ENCODE measurements at places on chromosomes 13 and 19.
A peak's percentile ranks its signal among the peaks of the same experiment; 100 is the strongest.

DNA sequence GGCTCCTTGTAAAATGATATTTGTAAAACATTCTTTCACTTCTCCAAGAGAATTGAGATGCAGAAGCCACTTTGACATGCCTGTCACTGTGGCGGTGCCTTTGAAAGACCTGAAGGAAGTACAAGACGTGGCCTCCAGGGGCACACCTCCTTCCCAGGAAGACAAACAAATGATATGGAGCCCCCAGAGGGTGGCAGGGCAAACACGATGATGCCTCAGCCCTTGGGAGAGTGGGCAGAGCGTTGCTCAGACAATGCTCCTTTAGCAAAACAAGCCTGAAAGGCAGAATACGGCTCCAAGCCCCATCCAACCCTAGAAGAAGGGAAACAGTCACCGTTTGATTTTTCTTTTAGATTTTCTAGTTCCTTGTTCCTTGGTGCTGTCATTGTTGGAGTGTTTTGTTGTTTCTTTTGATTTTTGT, 9.2 kb upstream of the ATP12A start:
- no peak for DNase-seq

DNA sequence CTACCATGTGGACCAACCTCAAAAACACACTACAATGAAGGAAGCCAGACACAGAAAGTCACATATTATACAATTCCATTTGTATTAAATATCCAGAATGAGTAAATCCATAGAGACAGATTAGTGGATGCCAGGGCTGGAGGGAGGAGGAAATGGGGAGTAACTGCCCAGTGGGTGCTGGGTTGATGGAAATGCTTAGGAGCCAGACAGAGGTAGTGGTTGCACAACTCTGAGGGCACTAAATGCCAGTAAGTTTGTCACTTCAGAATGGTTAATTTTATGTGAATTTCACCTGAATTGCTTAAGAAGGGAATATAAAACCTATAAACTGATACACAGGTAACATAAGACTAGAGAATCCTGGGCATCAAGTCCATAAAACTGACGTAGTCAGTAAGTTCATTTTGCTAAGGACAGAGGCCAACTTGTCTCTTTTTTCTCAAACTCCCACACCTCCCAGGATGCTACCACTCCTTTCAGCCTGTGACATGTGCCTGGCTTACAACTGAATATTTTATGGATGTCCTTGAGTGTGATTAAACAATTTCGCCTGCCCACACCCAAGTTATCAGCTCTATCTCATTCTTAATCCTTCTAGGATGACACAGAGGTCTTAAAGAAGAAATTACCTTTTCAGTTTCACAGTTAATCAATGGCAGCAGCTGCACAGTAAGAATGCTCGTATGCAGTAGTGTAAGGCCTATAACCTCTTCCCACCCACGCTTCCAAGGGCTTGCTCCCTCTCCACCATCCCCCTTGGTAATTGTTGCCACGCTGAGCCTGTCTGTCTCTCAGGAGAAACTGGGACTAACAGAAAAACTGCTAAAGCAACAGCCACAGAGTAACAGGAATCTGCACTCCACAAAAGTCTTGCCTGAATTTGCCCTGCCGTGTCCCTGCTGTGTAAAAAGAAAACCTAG, 5.9 kb upstream of the MLNR start:
- DNase-seq, result no peak

- DNase-seq, result no peak
Measured at GRCh38 chr19:36149673-36150406, 2.4 kb downstream of the COX7A1 start.

GRCh38 chr13:91359111-91359510, 11.6 kb downstream of the MIR17HG start:
- DNase-seq, result no peak

DNA sequence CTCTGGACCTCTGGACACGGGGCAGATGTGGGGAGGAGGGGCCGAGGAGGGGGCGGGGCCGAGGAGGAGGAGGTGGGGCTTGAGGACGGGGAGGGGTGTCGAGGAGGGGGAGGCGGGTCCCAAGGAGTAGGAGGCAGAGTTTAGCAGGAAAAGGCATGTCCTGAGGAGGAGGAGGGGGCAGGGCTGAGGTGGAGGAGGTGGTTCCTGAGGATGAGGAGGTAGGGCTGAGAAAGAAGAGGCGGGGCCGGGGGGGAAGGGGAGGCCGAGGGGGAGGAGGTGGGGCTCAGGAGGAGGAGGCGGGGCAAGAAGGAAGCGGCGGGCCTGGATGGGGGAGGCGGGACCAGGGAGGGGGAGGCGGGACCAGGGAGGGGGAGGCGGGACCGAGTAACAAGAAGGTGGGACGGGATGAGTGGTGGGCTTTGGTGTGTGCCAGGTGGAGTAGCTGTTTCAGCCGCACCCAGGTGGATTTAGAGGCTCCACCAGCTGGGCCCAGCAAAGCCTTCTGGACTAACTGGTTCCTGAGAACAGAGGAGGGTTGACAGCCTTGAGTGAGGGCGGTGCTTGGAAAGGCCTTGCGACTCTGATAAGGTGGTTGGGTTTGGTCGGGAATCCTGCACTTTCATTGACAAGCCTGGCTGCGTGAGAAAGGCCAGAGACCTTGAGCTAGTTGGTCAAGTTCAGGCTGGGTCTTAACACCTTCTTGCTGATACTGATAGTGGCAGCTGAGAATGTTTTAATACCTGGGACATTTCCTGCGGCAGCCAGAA, 7.7 kb downstream of the TECR start:
- DNase-seq, result no peak

- no peak for DNase-seq
Measured at GRCh38 chr19:11251650-11252314, 10.5 kb downstream of the DOCK6 start.

DNA sequence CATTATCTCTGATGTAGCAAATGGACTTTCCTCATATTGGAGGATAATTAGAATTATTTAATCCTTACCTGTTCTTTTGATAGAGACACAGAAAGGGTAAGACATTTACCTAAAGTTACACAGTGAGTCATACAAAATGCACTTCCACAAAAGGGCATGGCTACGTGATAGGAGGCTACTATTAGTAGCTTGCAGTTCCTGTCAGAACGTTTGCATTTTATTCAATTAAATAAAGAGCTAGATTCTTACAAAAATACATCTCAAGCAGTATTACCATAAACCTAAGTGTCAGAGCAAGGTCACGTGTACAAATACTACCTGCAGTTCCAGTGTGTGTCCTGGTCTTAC, 120.6 kb downstream of the ESD start:
- DNase-seq, result no peak

- DNase-seq, result peak; percentile 15
Measured at GRCh38 chr13:73715114-73715910, 418.9 kb downstream of the KLF12 start.

DNA sequence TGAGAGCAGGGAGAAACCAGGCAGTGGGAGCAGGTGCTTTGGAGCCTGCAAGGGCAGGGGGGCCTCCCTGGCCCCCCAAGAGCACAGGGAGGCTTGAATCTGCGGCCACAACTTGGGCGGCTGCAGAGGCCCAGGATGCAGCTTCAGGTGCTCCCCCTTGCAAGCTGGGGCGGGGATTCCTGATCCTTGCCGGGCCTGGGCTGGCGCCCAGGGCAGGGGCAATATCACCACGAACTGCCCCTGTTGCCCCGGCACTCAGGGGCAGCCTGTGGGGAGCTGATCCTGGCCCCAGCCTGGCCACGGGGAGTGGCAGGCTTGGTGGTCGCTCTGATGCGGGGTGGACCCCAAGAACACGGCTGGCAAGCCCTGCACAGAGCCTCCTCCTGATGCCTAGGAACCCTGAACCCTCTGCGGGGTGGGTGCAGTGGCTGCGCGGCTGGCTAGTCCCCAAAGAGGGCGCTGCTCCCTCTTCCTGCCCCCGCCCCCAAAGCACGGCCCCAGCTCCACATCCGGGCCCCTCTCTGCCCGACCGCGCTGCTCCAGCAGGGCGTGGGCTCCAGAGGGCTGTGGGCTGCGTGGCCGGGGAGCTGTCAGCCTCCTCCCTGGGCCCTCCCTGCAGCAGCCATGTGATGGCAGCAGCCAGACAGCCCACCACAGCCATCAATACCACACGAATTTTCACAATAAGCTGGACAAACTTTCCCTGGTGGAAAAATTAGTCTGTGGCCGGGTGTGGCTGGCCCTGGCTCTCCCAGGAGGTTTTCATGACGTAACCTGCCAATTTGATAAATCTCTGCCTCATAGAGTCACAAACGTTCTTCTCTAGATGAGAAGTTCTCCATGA, 21.0 kb downstream of the TNFSF9 start:
- DNase-seq, result peak; percentile 30

DNA sequence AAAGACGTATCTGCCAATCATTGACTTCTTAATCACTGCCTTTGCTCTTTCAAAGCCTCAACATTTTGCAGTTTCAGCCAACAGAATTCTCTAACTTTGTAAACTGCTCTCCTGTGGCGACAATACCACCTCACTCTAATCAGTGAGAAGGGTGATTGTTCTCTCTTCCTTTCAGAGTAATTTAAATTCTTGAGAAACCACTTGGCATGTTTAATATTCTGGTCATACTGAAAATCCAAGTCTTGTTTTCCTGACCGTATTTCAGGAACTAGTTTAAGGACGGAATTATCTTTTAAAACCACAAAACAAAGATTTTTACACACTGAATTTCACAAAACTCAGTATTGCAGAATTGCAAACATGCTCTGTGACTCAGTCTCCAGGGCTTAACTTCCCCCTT, 5.2 kb upstream of the CDC16 start:
- DNase-seq, result no peak

GRCh38 chr19:30287973-30288372, 84.2 kb upstream of the ZNF536 start:
- no peak for DNase-seq

- DNase-seq, result no peak
Measured at GRCh38 chr19:6543866-6544347, 13.1 kb downstream of the TNFSF9 start.

DNA sequence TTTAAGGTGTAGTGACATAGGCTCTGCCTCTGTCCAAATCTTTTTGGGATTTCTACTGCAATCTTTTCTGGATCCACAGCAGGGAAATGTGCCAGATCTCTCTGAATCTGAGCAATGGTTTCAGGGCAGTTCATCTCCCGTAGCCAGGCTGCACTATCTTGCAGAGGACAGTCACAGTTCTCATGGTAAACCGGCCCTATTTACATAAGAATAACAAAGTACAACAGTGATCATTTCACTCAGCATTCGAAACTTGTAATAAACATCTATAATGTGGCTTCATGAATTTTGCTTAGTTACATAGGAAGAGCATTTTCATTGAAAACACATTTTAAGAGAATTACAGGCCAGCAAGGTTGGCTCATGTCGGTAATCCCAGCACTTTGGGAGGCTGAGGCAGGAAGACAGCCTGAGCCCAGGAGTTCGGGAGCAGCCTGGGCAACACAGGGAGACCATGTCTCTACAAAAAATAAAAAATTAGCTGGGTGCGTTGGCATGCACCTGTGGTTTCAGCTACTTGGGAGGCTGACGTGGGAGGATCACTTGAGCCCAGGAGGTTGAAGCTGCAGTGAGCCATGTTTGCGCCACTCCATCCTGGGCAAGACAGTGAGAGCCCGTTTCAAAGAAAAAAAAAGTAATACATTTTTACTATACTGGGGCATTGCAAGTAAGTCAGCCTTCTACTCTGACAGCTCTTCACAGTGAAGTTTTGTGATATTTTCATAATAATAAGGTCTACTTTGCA, 5.0 kb downstream of the POGLUT2 start:
- no peak for DNase-seq

DNA sequence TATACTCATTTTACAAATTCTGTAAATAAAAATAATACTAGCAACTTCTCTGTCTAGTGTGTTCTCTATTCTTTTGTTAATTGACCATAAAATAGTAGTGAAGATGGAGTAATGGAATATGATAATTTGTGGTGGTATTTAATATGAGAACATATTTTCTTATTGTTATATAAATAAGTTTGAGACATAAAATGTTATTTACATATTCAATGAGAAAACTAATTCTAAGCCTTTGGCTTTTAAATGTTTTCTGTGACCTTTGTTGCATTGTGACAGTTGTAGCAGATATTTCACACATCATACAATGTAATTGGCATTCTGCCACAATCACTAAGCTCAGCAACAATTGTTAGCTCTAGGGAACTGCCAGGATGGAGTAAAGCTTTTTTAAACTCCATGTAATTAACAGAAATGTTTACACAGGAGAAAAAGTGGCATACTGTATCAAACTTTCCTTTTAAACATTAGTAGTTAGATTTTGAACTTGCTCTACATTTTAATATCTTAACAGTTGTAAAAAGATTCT, 562.1 kb upstream of the PCDH9 start:
- DNase-seq, result no peak

GRCh38 chr19:19602713-19603324, 15.7 kb downstream of the PBX4 start:
- DNase-seq, result no peak

- no peak for DNase-seq
Measured at GRCh38 chr19:40702337-40703012, 12.0 kb upstream of the NUMBL start.

GRCh38 chr19:5024282-5024681, 55.4 kb downstream of the KDM4B start:
- no peak for DNase-seq

DNA sequence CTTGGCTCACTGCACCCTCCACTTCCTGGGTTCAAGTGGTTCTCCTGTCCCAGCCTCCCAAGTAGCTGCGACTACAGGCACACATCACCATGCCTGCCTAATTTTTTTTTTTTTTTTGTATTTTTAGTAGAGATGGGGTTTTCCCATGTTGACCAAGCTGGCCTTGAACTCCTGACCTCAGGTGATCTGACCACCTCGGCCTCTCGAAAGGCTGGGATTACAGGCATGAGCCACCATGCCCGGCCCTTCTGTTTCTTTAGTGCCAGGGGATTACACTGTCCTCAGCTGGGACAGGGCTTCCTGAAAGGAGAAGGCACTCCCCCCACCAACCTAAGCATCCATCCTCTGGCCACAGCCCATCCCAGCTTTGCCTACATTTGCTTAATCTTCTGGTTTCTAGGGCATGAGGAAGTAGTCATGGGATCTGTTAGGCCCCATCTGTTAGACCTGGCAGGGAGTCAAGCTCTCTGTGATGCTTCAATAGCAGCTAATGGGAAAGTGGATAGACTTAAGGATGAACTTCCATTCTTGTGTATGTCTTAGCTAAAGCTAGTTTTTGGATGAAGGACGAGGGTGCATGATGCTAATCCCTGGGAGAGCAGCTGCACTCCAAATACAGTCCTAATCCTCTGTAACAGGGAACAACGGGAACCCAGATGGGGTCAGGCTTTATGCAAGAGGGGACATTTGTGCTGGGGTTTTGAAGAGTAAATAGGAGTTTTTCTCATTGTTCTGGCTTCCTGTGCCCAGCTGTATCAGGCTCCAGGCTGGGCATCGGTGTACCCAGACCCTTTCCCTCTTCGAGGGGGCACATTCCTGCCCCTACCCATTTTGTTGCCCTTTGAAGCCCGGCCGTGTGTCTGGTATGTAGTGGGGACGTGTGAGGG, 2.6 kb downstream of the VAV1 start:
- no peak for DNase-seq

DNA sequence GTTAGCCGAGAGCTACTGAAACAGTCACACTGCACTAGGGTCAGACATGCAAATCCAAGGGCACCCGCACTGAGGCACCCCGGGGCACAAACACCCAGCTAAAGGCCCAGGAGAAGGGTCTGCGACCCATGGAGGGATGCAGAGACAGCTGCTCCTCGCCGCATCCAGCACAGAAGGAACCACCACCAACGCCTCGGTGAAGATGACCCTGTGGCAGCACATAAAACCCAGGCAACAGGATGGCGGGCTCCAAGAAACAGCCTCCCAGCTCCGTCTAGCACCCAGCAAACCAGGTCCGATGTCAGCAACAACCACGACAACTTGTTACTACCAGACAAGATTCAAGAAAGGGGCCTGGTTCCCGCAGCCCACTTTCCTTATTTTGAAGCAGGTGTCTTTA, 82.1 kb downstream of the STK24 start:
- no peak for DNase-seq

- DNase-seq, result peak; percentile 83
Measured at GRCh38 chr19:51338563-51339312, 3.2 kb downstream of the VSIG10L start.
